Naive thymus-derived CD8-positive, alpha-beta T cell (primary cell): ENCODE measurements at places on chromosomes 4 and X. TPM values are rescaled to one million over a fixed set of nuclear protein-coding genes. Genes with fewer than 3 reads are reported as not detected.

Gene DAPP1
- 12.1 TPM for total RNA-seq

Gene PPP3CA
- total RNA-seq: 22.8 TPM

Gene SCD5
- total RNA-seq: 1.1 TPM

- no peaks in the 10 kb centered on the region for H3K27me3 ChIP-seq
- no peaks in the 10 kb centered on the region for H3K4me1 ChIP-seq
- no peak overlapping the region for H3K27ac ChIP-seq
- H3K4me3 ChIP-seq: no peak overlapping the region
- no peak for DNase-seq
These were observed 31.8 kb upstream of the HSD17B13 start for GRCh38 chr4:87354168-87355102.

DNA sequence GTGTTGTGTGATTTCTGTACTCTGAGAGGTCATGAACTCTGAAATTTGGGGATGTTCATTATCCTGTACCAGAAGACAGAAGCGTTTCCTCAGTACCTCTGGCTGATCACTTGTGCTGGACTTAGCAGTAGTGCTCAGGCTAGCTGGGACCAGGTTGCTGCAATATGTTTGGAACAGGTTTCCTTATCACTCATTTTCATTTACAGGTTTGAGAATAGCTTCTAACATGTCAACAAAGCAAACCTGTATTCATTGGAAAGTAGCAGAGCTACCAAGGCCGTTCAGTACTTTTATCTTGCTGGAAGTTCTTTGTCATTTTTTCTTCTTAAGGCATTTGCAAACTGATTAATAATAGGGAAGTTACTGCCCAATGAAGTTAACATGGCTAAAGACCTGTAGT, 242.9 kb upstream of the ANKRD50 start:
- H3K36me3 ChIP-seq: no peaks in the 10 kb centered on the region
- H3K4me1 ChIP-seq: no peaks in the 10 kb centered on the region
- no peak for DNase-seq
- no peak overlapping the region for H3K27ac ChIP-seq
- no peaks in the 10 kb centered on the region for H3K27me3 ChIP-seq
- H3K4me3 ChIP-seq: no peak overlapping the region
